ENCODE measurements at places on chromosomes 1 and 21. TPM values are rescaled to one million over a fixed set of nuclear protein-coding genes. Genes with fewer than 3 reads are reported as not detected.

GRCh38 chr21:38775733-38776132 is 30.0 kb upstream of the ETS2 start:
- DNase-seq = no peak

DNA sequence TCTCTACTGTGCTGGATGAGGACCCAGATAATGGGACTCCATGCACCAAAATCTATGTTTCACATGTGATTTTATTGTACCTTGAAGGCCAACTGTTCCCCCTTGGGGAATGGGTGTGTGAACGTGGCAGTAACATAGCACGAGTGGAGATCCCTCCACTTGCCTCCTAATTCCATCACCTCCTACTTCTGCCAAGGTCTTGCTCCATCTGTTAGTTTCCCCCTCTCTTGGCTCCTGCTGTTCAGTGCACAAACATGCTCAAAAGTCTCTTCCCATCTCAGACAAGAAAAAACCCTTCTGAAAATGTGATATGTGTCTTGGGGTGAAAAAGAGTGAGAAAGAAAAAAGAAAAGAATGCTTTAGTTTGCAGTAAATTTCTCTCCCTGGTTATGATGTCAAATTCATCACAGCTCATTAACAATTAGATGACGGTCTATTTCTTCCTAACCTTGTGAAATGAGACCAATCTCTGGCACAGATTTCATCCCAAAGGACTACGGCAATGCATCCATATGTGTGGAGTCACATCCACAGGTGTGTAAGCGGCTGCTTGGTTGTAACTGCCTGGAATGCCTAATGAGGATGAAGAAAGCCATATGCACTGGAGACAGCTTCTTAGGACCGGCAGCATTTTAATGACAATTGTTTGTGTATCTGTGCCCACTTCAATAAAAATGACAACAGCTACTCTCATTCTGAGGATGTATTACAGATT is 79.3 kb upstream of the DIRAS3 start:
- no peak for DNase-seq

GRCh38 chr1:64532646-64533045 is 62.7 kb downstream of the CACHD1 start:
- DNase-seq = no peak

GRCh38 chr1:114323959-114324661 is 170.4 kb upstream of the SYT6 start:
- DNase-seq = no peak

DNA sequence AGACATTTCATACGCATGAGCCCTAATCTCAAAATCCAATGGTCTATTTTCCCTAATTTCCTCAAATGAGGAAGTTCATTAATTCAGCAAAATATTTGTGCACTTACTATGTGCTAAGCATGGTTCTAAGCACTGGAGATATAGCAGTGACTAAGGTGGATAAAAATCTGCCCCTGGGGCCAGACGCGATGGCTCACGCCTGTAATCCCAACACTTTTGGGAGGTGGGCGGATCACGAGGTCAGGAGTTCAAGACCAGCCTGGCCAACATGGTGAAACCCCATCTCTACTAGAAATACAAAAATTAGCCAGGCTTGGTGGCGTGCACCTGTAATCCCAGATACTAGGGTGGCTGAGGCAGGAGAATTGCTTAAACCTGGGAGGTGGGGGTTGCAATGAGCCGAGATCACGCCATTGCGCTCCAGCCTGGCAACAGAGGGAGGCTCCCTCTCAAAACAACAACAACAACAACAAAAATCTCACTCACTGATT is 4.3 kb upstream of the MIIP start:
- DNase-seq = no peak

- no peak for DNase-seq
Observed at GRCh38 chr1:2973601-2974593, 47.4 kb upstream of the ACTRT2 start.

GRCh38 chr1:109989506-109990301 is 5.1 kb downstream of the AHCYL1 start:
- DNase-seq = no peak

DNA sequence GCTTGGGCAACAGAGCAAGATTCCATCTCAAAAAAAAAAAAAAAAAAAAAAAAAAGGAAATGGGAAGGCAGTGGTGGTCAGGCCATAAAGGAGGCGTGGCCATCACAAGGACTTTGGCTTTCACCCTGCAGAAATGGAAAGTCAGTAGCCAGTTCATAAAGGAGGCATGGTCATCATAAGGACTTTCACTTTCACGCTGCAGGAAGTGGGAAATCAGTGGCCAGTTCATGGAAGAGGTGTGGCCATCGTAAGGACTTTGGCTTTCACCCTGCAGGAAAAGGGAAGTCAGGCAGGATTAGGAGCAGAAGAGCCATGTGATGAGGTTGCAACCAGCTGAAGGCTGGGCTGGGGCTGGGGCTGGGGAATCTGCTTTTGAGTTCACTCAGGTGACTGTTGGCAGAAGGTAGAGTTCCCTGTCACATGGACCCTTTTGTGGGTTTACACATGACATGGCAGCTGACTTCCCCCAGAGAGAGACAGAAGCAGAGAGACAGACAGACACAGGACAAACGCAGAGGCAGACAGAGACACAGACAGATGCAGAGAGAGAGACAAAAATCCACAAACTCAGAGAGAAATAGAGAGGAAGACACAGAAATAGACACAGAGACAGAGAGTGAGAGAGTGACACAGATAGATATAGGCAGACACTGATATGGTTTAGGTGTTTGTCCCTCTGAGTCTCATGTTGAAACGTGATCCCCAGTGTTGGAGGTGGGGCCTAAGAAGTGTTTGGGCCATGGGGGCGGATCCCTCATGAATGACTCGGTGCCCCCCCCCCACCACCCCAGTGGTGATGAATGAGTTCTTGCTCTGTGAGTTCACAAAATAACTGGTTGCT is 263.9 kb upstream of the KAZN start:
- DNase-seq = no peak

GRCh38 chr1:212822956-212823355 is 24.5 kb downstream of the SPATA45 start:
- no peak for DNase-seq

DNA sequence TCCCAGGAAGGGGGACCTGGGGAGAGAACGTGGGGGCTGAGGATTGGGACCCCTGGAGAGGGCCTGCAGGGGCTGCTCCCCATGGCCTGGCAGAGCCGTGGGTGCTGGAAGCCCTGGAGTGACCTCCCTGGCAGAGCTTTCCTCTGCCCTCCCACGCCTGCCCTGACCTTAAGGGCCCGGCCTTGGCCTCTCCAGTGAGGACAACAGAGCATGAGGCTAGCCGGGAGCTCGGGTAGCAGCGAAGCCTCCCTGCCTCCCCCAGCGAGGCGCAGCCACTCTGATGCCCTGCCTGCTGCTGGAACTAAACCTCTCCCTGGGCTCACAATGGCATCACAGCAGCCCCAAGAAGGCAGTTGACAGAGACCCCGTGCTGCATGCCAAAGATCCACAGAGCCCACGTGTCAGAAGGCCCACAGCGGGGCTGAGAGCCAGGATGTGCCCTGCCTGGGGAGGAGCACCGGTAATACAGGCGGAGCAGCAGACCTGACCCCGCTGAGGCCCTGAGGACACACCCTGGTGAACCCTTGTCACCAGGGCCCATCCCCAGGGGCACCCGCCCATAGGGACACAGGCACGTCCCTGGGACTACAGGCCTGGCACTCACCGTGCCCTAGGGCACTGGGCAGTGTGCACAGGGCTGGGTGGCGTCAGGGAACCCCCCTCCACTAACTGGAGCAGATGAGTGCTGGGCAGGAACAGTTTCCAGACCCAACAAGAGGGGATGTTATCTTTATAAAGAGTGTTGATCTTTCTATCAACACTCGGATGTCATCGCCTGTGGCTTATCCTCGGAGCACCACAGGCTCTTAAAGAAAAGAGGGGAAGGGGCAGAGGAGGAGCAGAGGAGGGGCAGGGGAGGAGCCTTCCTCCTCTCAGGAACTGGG is 48.4 kb downstream of the ARHGEF16 start:
- DNase-seq = no peak

Gene LRRC7
- total RNA-seq = 6.1 TPM

Gene LINGO4
- 0.40 TPM for total RNA-seq

DNA sequence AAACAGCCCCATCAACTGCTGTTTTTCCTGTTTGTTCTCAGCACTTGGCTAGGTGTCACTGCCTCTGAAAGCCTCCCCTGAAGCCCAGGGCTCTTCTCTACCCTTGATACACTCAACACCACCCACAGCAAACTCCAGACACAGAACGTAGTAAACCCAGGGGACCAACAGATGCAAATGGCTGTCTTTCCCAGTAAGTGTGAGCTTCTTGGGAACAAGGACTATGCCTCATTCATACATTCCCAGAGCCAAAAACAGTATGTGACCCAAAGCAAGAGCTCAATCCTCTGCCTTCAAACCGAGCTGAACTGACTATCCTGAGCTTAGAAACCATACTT is 4.4 kb downstream of the LBR start:
- no peak for DNase-seq

GRCh38 chr1:98660940-98661543 is 479 bp upstream of the SNX7 start:
- DNase-seq = peak; percentile 67

GRCh38 chr1:235739124-235739523 is 89.5 kb upstream of the GNG4 start:
- DNase-seq = no peak

- peak; percentile 82 for DNase-seq
Observed at GRCh38 chr1:45864167-45865106, 61.0 kb downstream of the MAST2 start.

Gene SLC9C2
- 0.98 TPM for total RNA-seq

GRCh38 chr1:12634156-12634555 is 9.7 kb upstream of the AADACL4 start:
- DNase-seq = no peak

DNA sequence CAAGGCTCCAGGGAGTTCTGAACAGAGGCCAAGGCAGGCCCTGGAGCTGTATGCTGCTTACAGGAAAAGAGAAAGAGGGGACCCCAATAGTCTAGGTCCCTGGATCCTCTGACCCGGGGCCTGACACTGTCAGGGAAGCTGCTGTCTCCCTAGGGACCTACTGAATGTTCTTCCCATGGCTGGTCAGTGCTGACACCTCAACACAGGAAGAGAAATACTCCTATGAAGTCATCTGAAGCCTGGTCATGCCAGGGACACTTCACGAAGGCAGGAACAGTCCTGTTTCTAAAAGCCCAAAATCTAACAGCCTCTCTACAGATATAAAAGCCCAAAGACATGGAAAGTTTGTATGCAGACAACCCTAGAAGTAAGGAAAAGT is 1.7 kb upstream of the LAD1 start:
- no peak for DNase-seq

GRCh38 chr1:210246447-210246846 is 13.9 kb downstream of the SERTAD4 start:
- no peak for DNase-seq

- no peak for DNase-seq
Observed at GRCh38 chr1:112687361-112687760, 12.9 kb downstream of the MOV10 start.

- peak; percentile 1 for DNase-seq
Observed at GRCh38 chr21:28975397-28975796, 17.3 kb downstream of the LTN1 start.

GRCh38 chr21:42159560-42160110 is 59.3 kb upstream of the ABCG1 start:
- no peak for DNase-seq

- DNase-seq = no peak
Observed at GRCh38 chr1:4724001-4724400, 69.6 kb downstream of the AJAP1 start.

Gene HMCN1
- 149 TPM for total RNA-seq

Gene ELF3
- total RNA-seq = 150 TPM

DNA sequence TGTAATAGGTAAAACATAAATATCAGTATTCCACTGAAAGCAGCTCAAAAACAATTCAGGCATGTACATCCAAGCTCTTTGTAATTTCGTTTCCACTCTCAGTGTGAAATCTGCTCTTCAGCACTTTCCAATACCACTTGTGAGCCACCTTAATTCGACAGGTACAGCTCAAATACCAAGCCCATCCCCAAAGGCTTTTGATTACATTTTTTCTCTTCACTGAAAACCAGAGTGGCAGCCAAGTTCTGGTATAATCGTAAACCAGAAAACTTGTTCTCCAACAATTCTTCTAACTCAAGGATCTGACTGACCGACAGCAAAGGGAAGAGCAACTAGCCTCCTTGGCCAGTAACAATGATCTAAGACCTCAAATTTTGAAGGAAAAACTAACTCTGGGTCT is 36.8 kb downstream of the FBXO42 start:
- peak; percentile 6 for DNase-seq

GRCh38 chr1:39317111-39317510 is 112.6 kb downstream of the MACF1 start:
- no peak for DNase-seq

Gene ZNF593OS
- total RNA-seq = not detected

DNA sequence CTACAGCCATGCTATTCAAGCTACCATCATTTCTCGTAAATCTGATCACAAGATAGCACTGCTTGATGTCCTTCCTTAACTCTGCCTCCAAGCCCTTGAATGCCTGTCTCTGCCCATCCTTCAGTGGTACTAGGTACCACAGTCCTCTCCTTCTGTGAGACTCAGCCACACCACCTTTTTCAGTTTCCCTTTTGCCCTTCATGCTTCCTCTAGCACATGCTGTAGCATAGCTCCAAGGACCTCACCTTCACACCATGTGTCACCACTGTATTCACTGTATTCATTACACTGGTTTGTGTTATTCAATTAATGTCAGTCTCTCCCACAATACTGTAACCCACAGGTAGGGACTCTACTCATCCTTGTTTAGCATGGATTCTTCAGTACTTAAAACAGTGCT is 8.0 kb upstream of the TP53BP2 start:
- DNase-seq = no peak

DNA sequence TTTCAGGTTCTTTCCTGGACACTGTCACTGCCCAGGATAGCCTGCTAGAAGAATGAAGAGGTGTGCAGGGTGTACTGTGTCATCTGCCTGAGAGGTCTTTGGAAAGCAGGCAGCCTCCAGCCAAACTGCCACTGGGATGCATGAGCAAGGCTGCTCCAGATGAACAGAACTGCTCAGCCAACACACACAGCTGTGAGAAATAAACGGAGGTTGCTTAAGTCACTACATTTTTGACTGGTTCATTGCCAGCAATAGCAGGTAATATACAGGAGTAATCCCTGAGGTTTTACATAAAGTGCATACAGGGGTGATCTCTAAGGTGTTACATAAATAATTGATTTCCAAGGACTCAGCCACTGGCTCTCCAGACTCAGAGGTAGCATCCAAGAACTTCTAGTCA is 516.9 kb downstream of the BRINP3 start:
- DNase-seq = peak; percentile 59

DNA sequence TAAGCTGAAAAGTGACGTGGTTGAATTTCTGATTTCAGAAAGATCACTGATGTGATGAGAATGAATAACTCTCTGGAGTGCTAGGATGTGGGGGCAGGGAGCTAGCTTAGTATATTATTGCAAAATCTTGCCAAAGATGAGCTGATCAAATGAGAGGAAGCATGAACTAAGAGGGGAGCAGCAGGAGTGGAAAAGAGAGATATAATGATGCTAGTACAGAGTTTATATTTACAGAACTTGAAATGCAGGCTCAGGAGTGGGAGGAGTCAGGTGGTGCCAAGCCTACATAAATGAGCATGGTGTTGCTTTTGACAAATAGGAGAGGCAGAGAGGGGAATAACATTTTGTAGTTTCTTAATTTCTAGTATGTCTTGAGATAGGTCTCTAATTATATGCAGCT is 38.1 kb upstream of the NBL1 start:
- DNase-seq = no peak

- no peak for DNase-seq
Observed at GRCh38 chr1:177289532-177289931, 118.8 kb downstream of the BRINP2 start.
